ENCODE measurements at places on chromosomes 16 and 17.

GRCh38 chr17:59617156-59617732 lies 2.5 kb upstream of the CLTC start:
- no peak for DNase-seq

GRCh38 chr16:49621241-49622083 lies 234.4 kb downstream of the ZNF423 start:
- no peak for DNase-seq

DNA sequence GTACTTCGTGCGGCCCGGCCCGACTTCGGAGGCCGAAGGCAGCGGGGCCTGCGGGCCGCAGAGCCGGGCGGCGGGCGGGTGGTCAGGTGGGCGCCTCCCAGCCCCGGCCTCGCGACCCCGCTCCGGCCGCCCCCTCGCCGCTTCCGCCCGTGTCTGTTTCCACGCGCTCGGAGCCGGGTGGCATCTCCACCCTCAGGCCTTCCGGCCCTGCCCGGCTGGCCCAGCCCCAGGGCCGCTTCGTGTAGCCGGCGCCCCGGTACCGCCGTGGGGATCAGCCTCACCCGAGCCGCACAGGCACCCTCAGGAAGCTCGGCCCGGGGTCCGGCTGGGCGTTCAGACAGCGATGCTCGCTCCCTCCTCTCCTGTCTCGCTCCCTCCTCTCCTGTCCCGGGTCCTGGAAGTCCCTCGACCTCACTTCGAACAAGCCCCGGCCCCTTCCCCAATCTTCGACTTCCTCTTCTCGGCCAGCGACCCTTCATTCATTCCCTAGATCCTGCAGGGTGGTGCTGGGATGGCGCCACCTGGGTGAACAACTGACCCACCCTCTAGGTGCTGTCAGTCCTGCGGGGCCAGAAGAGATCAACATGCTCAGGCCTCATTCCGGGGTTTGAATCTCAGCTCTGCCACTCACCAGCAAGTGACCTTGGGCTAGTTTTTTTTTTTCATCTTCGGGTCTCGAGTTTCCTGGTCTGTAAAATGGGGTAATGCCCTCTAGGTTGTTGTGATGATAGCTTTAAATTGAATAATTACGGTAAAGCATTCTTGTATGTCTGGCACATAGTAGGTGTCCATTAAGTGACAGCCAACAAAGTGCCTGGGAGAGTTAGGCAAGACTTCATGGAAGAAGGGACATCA lies 610 bp downstream of the VPS4A start:
- DNase-seq: peak; percentile 34

GRCh38 chr17:50630524-50631194 lies 4.0 kb upstream of the ABCC3 start:
- peak; percentile 29 for DNase-seq

DNA sequence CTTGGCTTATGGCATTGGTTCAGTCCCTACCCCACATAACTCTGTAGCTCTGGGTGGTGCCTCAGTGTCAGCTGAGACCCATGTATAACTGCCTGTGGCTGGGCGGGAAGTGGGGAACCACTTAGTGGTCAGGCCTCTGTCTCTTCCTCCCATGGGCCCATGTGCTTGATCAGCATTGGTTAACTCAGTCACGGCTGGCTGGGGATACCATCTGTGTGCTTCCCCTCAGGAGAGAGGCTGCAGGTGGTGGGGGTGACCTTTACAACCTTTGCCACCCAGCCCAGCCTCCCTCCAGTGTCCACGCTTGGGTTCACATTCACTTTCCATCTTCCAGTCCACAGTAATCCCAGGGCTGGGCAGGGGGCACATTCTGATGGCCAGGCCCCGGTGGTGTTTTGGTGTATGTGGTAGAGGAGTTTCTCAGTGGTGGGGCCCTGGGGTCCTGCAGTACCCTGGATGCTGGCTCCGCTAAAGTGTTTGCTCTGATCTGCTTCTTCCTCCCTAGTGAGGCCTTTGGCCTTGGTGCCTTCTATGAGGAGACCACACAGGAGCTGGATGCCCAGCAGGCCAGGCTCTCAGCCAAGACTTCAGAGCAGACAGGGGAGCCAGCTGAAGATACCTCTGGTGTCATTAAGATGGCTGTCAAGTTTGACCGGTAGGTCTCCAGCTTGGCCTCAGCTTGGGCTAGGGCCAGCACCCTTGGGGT lies 10.2 kb upstream of the NFATC3 start:
- no peak for DNase-seq

GRCh38 chr17:330993-331701 lies 21.5 kb downstream of the RPH3AL start:
- no peak for DNase-seq

DNA sequence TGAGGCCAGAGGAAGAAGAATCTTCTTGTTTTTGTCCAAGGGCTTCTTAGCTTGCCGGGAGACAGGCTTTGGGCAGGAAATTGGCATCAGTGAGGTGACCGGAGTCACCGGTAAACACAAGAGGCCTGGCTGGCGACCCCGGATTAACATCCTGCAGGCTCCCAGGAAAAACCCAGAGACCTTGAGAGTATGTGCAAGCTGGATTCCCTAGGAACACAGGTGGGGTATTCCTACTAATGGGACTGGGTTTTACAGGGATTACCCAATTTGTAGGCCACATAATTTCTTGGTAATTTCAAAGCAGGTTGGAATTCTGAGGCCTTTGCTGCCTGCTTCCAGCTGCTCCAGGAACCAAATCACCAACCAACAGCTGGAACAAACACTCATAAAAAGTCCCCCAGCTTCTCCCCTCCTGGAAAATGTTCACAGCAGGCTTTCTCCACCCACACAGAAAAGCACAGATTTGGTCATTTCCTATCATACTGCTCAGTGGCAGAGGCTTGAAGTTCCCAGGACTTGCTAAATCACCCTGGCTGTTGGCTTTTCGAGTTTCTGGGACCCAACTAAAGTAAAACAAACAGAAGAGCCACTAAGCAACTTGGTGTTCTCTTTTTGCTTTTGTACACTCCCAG lies 258.8 kb downstream of the IRF8 start:
- DNase-seq: no peak

- DNase-seq: peak; percentile 87
These were observed 2.7 kb downstream of the FHOD1 start for GRCh38 chr16:67244387-67245185.

DNA sequence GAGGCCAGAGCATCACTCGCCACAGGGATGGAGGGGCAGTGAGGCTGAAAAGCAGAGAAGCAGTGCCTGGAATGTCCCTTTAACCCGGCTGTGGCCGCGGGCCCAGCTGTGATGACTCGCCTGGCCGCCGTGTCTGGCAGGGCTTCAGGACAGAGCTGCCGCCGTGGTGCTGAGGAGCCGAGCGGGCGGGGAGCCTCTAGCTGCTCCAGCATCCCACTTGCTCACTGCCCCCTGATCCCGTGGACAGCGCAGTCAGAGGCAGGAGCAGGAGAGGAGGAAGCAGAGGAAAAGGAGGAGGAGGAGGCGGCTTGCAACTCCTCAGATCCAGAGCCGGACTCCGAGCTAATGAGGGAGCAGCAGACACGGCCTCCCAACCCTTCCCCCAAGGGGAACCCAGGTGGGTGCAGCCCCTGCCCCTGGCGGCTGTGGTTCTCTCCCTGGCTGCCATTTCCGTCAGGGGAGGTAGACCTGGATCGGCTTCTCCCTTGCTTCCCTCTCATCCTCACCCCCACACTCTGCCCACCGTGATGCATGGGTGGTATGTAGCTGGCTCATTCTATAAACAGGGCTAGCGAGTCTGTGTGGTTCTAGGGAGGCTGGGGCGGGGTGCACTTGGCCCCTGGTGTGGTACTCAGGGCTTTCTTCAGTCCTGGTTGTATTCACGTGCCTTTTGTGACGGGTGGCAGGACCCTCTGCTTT lies 165.7 kb downstream of the CMIP start:
- no peak for DNase-seq

- DNase-seq: no peak
These were observed 29.4 kb upstream of the MTSS2 start for GRCh38 chr16:70715055-70715858.

- no peak for DNase-seq
These were observed 16.1 kb downstream of the KATNB1 start for GRCh38 chr16:57751539-57752202.

DNA sequence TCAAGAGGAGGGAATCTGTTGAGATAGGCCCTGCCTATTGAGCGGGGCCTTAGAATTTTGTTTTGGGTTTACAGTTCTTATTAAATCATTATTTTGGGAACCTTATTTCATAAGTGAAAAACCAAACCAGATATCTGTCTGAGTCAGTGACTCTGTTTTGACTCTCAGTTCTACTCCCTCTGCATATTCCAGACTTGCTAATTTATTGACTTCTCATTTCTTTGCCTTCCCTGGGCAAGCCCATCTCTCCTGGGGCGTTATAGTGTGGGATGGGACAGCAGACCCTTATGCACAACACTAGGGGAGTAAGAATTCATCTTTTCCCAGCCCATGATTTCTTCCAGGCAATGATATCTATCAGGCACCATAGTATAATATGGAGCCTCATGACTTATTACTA lies 45.7 kb downstream of the CPD start:
- no peak for DNase-seq

DNA sequence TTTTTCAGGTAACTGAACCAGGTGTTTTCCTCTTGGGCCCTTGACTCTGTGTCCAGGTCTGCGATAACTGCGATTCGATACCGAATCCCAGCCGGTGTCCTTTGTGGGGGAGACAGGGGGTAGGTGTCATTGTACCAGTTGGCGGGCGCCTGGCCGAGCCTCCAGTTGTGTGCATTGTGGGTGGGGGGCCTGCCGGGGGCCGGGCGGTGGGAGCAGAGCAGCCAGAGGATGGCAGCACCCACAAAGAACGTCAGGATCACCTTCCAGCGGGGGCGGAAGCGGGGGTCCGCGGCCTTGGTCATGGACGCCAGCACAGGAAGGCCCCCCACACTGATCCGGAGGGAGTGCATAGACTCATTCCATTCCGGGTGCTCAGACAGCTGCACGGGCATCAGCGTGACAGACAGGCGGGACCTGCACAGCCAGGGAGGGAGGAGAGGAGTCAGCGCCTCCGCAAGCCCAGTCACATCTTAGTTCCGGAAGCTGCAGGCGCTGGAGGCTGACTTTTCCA lies 12.3 kb downstream of the CANT1 start:
- no peak for DNase-seq

- DNase-seq: peak; percentile 73
These were observed 15.5 kb downstream of the CDH1 start for GRCh38 chr16:68752602-68753001.

DNA sequence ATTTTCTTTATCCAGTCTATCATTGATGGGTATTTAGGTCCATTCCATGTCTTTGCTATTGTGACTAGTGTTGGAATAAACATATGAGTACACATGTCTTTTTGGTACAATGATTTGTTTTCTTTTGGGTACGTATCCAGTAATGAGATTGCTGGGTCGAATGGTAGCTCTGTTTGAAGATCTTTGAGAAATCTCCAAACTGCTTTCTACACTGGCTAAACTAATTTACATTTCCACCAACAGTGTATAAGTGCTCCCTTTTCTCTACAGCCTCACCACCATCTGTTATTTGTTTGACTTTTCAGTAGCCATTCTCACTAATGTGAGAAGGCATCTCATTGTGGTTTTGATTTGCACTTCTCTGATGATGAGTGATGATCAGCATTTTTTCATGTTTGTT lies 103.7 kb downstream of the GOSR1 start:
- DNase-seq: no peak

- DNase-seq: no peak
These were observed 71.7 kb downstream of the HLF start for GRCh38 chr17:55336426-55336825.

DNA sequence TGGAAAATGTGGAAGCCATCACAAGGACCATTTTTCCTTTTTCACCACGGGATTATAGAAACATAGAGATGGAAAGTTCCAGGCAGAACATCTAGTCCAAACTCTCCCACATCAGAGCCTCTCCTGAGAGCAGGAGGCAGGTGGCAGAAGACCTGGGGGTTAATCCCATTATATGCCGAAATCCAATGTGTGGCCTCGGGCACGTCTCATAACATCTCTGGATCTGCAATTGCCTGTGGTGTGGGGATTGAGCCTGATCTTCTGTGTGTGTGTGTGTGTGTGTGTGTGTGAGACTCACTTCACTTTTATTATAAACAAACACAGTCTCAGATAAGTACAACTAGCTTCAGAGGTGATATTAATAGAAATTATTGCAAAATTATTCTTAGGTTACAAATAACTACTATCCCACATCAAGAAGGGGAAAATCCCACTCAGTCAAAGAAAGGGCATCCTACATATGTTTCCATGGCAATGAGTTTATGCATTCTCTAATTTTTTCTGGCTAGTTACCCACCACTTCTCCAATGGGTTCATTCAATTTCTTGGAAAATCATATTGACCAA lies 199.1 kb downstream of the FOXL1 start:
- DNase-seq: no peak

- DNase-seq: peak; percentile 27
These were observed 1.3 kb downstream of the METTL23 start for GRCh38 chr17:76727745-76728456.

GRCh38 chr17:2400877-2401425 lies at the start of gene MNT:
Gene MNT (minus strand): TSS chr17:2401060. CDS start chr17:2400712, 348 bp downstream.
- peak; percentile 95 for DNase-seq

- peak; percentile 61 for DNase-seq
These were observed 5.5 kb upstream of the SLC25A35 start for GRCh38 chr17:8300627-8301242.

GRCh38 chr17:35630530-35631148 lies 43.5 kb downstream of the AP2B1 start:
- no peak for DNase-seq

DNA sequence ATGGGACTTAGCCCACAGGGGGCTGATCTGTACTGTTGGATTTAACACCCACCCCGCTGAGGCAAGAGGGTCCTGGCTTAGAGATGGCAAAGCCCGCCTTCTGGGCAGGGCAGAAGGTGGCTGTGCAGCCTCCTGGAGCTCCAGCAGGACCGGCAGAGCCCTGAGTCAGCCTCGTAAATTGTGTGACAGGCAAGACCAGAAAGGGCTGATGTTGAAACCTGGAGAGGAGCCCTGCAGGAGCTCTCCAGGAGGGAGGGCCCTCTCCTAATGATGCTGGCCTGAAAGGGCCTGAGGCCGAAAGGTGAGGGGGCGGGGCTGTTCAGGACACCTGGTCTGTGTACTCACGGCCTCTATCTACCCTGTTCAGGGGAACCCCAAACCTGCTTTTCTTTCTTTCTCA lies 22.5 kb upstream of the MYO15B start:
- no peak for DNase-seq

DNA sequence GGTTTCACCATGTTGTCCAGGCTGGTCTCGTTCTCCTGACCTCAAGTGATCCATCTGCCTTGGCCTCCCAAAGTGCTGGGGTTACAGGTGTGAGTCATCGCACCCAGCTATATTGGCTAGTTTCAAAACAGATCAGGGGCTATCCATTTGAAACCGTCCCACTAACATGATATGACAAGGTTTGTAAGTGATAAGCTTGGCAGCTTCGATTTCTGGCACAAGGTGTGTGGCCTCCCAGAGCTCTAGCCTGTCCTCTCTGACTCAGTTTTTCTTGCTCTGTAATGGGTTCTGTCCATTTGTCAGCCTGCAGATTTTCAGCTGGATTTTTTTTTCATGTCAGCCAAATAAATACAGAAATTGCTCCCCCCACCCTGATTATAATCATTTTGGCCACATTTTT lies 31.8 kb upstream of the TENT4B start:
- DNase-seq: peak; percentile 21

Data from stimulated activated CD4-positive, alpha-beta T cell treated with anti-CD3 and anti-CD28 coated beads, Interleukin-1b, Interleukin-23, amount 100 ng/mL, for 48 hours (primary cell).